ENCODE measurements at places on chromosomes 5 and 9. TPM values are rescaled to one million over a fixed set of nuclear protein-coding genes. Genes with fewer than 3 reads are reported as not detected.

FIBCD1 gene
- 0.16 TPM for total RNA-seq

SLC36A3 gene
- total RNA-seq = not detected

MARCOL gene
- total RNA-seq = not detected

PHF24 gene
- 0.15 TPM for total RNA-seq

NR2F1-AS1 gene
- total RNA-seq = 7.0 TPM

BARHL1 gene
- total RNA-seq = not detected

TTC33 gene
- 18.4 TPM for total RNA-seq

HARS2 gene
- total RNA-seq = 21.1 TPM

DNA sequence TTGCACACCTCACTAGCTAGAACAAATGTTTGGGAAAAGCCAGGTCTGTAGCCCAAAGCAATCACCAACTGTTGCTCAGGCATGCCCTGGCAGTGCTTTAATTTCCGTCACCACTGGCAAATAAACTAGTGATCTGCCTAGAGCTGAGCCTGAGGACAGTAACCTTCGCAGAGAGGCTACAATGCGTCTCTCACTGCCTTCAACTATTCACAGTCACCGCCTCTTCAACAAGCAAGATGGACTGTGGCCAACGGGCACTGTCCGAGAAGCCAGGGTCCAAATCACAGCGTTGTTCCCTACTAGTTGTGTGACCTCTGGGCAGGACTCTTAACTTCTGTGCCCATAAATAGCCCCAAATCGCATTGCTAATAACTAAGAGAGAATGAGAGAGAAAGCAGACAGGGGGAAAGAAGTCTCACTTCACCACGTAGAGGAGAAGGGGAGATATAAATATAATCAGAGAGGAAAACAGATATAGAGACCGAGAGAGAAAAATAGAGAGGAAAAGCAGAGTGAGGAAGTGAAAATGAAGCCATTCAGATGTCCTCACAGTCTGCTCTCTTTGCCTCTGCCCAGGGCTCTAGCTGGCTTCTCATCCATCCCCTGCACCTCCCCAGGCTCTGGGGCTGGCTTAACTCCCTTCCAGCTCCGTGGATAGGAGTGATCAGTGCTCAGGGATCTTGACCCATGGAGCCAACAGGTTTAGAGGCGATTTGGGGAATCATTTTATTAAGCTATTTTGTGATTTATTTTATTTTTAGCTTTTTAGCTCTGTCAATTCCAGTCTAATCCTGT is 157.9 kb downstream of the ZDHHC21 start:
- no peaks in the 10 kb centered on the region for H3K27me3 ChIP-seq
- H3K4me3 ChIP-seq = no peak overlapping the region
- H3K27ac ChIP-seq = no peak overlapping the region

- no peaks in the 10 kb centered on the region for H3K4me1 ChIP-seq
- H3K27ac ChIP-seq = no peak overlapping the region
- H3K4me3 ChIP-seq = no peak overlapping the region
- no peaks in the 10 kb centered on the region for H3K36me3 ChIP-seq
- peaks cover 86% of the 10 kb centered on the region for H3K27me3 ChIP-seq
- DNase-seq = no peak
Measured at GRCh38 chr5:537098-537497, 12.8 kb upstream of the SLC9A3 start.

- no peaks in the 10 kb centered on the region for H3K27me3 ChIP-seq
- DNase-seq = peak; percentile 26
- H3K4me1 ChIP-seq = no peaks in the 10 kb centered on the region
- no peaks in the 10 kb centered on the region for H3K36me3 ChIP-seq
- H3K4me3 ChIP-seq = no peak overlapping the region
- peak overlapping the region; percentile 6 for H3K27ac ChIP-seq
Measured at GRCh38 chr9:124621371-124622328, 114.5 kb upstream of the NR5A1 start.

GRCh38 chr9:1173211-1173610 is 123.1 kb downstream of the DMRT2 start:
- H3K27me3 ChIP-seq = no peaks in the 10 kb centered on the region
- H3K36me3 ChIP-seq = no peaks in the 10 kb centered on the region
- no peak for DNase-seq
- H3K27ac ChIP-seq = no peak overlapping the region

DNA sequence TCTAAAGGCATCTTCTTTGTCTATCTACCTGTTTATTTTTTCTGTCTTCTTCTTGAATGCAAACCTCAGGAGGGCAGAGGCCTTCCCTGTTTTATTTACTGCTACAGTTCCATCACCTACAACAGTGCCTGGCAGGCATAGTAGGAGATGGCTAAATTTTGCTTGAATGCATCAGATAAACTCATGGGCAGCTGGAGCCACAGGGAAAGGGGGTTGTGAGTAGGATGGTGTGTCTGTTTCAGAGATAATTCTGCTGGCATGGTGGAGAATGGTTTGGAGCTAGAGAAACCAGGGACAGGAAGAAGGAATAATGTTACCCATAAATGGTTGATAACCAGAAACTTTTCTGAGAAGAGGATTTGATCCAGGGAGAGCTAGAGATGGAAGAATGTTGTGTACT is 189.8 kb upstream of the BRINP1 start:
- no peak overlapping the region for H3K27ac ChIP-seq
- H3K4me3 ChIP-seq = no peak overlapping the region
- no peak for DNase-seq
- no peaks in the 10 kb centered on the region for H3K4me1 ChIP-seq
- no peaks in the 10 kb centered on the region for H3K27me3 ChIP-seq

- no peaks in the 10 kb centered on the region for H3K4me1 ChIP-seq
- H3K36me3 ChIP-seq = no peaks in the 10 kb centered on the region
- DNase-seq = no peak
- no peak overlapping the region for H3K27ac ChIP-seq
- H3K4me3 ChIP-seq = no peak overlapping the region
Measured at GRCh38 chr9:112542593-112543292, 56.1 kb downstream of the KIAA1958 start.

GRCh38 chr9:87944682-87945081 is 26.9 kb downstream of the SPATA31C1 start:
- no peak overlapping the region for H3K4me3 ChIP-seq
- no peaks in the 10 kb centered on the region for H3K4me1 ChIP-seq
- H3K36me3 ChIP-seq = no peaks in the 10 kb centered on the region
- no peaks in the 10 kb centered on the region for H3K27me3 ChIP-seq
- no peak for DNase-seq

DNA sequence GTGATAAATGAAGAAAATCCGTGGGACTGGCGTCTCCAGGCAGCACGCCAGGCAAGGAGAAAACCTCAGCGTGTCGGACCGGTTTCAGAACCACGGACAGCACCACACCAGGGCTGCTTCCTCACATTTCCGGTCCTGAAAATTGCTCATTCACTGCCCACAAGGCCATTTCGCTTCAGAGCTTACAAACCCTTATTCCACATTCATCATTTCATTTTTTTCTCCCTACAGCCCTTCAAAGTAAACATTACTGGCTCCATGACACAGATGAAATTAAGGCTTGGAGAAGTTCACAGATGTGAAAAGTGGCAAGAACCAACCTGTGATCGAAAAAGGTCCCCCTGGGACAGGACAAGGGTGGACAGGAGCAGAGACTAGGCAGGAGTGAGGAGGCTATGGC is 1.5 kb upstream of the GPRIN1 start:
- H3K4me1 ChIP-seq = peaks cover 4% of the 10 kb centered on the region
- no peak overlapping the region for H3K27ac ChIP-seq
- no peaks in the 10 kb centered on the region for H3K36me3 ChIP-seq
- H3K4me3 ChIP-seq = no peak overlapping the region
- DNase-seq = peak; percentile 79
- peaks cover 3% of the 10 kb centered on the region for H3K27me3 ChIP-seq

GRCh38 chr9:126722922-126723806 is 81.7 kb upstream of the ZBTB43 start:
- H3K4me3 ChIP-seq = peak overlapping the region; percentile 79
- no peaks in the 10 kb centered on the region for H3K36me3 ChIP-seq
- DNase-seq = no peak
- peak overlapping the region; percentile 98 for H3K27ac ChIP-seq

DNA sequence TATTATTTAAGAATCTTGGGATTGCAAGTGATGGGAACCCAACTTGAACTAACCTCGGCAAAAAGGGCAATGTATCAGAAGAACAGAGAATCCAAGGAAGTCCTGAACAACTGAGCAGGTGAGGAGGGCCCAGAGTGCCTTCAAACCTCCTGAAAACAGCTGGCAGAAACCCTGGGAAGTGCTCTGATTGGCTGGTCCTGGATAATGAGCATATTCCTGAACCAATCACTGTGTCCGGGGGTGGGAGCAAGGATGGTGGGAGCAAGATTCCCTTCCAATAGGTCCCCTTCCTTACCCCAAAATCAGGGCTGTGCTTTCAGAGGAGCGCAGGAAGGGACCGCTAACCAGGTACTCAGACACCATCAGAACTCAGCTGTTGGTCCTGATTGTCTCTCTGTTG is 31.9 kb upstream of the TBC1D2 start:
- no peak overlapping the region for H3K4me3 ChIP-seq
- DNase-seq = no peak
- no peak overlapping the region for H3K27ac ChIP-seq

DNA sequence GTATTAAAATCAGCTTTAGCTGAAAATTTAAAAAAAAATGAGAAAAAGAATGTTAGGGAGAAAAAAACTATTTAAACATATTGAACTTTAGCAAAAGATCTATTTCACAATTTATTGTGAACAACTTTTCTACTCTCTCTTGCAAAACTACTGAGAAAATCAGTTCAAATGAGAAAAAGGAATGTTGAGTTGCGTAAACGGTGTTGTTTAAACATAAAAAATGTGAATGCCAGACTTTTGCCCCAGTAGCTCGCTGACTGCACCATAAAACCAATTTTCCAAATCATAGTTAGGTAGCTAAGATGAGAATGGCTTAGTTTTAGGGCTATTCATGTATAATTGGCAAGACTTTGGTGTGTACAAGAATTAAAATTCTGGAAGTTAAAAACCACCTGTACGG is 13.4 kb upstream of the RAD23B start:
- no peak for DNase-seq
- H3K36me3 ChIP-seq = no peaks in the 10 kb centered on the region
- no peaks in the 10 kb centered on the region for H3K4me1 ChIP-seq
- no peak overlapping the region for H3K27ac ChIP-seq
- H3K4me3 ChIP-seq = no peak overlapping the region
- H3K27me3 ChIP-seq = no peaks in the 10 kb centered on the region

- no peak overlapping the region for H3K27ac ChIP-seq
- no peak for DNase-seq
- no peaks in the 10 kb centered on the region for H3K36me3 ChIP-seq
- H3K4me1 ChIP-seq = no peaks in the 10 kb centered on the region
Measured at GRCh38 chr9:13436591-13436990, 157.1 kb upstream of the MPDZ start.

DNA sequence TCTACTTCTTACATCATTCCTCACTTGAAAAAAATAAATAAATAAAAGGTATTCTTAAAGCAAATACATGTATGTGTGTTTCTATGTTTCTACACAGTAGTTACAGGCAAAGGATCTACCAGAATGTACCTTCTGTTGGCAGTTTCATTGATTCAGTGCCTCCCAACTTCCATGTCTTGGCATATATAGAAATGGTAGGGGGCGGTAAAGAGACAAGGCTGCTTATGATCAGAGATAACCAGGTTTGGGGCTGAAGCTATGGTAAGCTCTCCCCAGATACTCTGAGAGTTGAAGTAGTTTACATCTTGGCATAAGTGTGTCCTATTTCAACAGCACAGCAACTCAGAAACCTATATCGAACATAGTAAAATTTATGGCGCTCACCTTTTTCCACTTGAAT is 1075.4 kb upstream of the C9orf72 start:
- H3K4me3 ChIP-seq = no peak overlapping the region
- no peaks in the 10 kb centered on the region for H3K4me1 ChIP-seq
- no peak overlapping the region for H3K27ac ChIP-seq
- H3K27me3 ChIP-seq = no peaks in the 10 kb centered on the region
- H3K36me3 ChIP-seq = no peaks in the 10 kb centered on the region

GRCh38 chr5:180601591-180602480 is 10.5 kb upstream of the SCGB3A1 start:
- H3K4me3 ChIP-seq = no peak overlapping the region
- DNase-seq = no peak
- H3K4me1 ChIP-seq = no peaks in the 10 kb centered on the region

GRCh38 chr9:106334081-106334480 is 528.9 kb upstream of the ZNF462 start:
- H3K4me3 ChIP-seq = no peak overlapping the region
- H3K36me3 ChIP-seq = no peaks in the 10 kb centered on the region
- DNase-seq = no peak
- H3K4me1 ChIP-seq = no peaks in the 10 kb centered on the region

GRCh38 chr5:116231288-116231687 is 146.5 kb downstream of the COMMD10 start:
- H3K27me3 ChIP-seq = no peaks in the 10 kb centered on the region
- no peaks in the 10 kb centered on the region for H3K4me1 ChIP-seq
- DNase-seq = no peak
- H3K27ac ChIP-seq = no peak overlapping the region
- no peak overlapping the region for H3K4me3 ChIP-seq
- H3K36me3 ChIP-seq = no peaks in the 10 kb centered on the region

- no peak overlapping the region for H3K27ac ChIP-seq
- H3K4me1 ChIP-seq = no peaks in the 10 kb centered on the region
- H3K27me3 ChIP-seq = no peaks in the 10 kb centered on the region
- DNase-seq = no peak
- H3K36me3 ChIP-seq = peaks cover 13% of the 10 kb centered on the region
Measured at GRCh38 chr5:128163991-128164390, 80.4 kb downstream of the SLC12A2 start.

- H3K27me3 ChIP-seq = no peaks in the 10 kb centered on the region
- no peak overlapping the region for H3K4me3 ChIP-seq
- peak overlapping the region; percentile 43 for H3K27ac ChIP-seq
- no peaks in the 10 kb centered on the region for H3K4me1 ChIP-seq
Measured at GRCh38 chr5:133744051-133744959, 132.0 kb upstream of the FSTL4 start.

DNA sequence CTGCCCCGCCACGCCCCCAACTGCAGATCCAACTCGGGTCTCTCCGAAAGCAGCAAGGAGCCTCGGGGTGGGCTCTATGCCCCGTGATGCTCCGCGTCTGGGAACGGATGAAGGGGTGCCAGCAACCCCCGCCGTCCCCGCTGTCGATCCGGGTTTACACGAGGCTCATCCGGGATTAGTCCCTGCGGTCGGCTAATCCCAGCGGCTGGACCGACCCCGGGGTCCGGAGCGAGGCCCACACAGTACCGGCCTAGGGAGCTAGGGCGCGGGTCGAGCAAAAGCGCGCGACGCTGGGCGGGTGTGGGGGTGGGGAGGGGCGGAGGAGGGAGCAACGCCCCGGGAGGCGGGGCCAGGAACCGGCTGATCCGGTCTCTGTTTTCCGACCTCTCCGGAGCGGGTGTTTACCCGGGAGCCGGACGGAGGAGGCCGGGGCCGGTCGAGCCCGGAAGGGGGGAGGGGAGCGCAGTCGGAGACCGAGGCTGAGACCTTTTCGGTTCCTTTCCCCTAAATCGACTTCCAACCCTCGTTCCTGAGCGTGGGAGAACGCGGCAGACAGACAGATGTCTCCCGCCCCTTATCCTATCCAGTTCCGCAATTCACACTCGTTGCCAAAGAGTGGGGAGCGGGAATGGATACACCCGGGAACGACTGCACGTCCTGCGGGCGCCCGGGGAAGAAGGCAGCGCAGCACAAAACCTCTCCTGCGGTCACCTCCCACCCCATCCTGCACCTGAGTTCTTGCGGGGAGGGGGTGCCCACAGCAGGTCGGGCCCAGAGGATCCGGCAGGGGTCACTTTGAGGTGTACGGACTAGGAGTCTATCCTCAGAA is 28.6 kb downstream of the PCDH1 start:
- H3K27me3 ChIP-seq = no peaks in the 10 kb centered on the region
- H3K27ac ChIP-seq = peak overlapping the region; percentile 97
- H3K36me3 ChIP-seq = no peaks in the 10 kb centered on the region

- no peaks in the 10 kb centered on the region for H3K27me3 ChIP-seq
- H3K27ac ChIP-seq = no peak overlapping the region
- H3K4me3 ChIP-seq = no peak overlapping the region
- H3K4me1 ChIP-seq = no peaks in the 10 kb centered on the region
- no peak for DNase-seq
Measured at GRCh38 chr5:83583859-83584258, 112.3 kb downstream of the VCAN start.

GRCh38 chr5:155605920-155606319 is 592.4 kb downstream of the KIF4B start:
- DNase-seq = no peak
- H3K36me3 ChIP-seq = no peaks in the 10 kb centered on the region
